ENCODE measurements at places on chromosomes 6 and 20.
A peak's percentile ranks its signal among the peaks of the same experiment; 100 is the strongest.

- no peaks in the 10 kb centered on the region for H3K27me3 ChIP-seq
- peak overlapping the region; percentile 41 for H3K27ac ChIP-seq
- no peaks in the 10 kb centered on the region for H3K36me3 ChIP-seq
- no peak for DNase-seq
- H3K4me1 ChIP-seq, result peaks cover 16% of the 10 kb centered on the region
Observed at GRCh38 chr6:1526398-1527072, 83.2 kb upstream of the FOXC1 start.

DNA sequence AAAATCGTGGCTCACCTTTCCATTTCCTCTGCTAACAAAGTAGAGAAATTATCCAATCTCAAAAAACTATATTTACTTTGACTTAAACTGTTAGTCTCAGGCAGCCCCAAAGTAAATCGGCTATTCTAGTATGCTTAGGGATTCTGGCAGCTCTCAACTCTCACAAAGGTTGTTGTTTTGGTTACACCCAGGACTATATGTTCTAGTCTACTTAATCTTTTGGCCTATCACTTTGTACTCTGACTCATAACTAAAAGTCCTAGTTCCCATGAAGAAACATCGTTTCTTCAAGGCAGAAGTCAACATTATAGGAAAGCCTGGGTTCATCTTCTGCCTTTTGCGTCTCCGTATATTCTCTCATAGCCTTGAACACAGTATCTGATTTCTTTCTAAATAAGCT is 42.3 kb downstream of the MYLK4 start:
- H3K4me1 ChIP-seq, result no peaks in the 10 kb centered on the region
- DNase-seq, result no peak
- H3K27me3 ChIP-seq, result no peaks in the 10 kb centered on the region
- H3K4me3 ChIP-seq, result no peak overlapping the region

- no peak overlapping the region for H3K4me3 ChIP-seq
- H3K4me1 ChIP-seq, result no peaks in the 10 kb centered on the region
- H3K27ac ChIP-seq, result no peak overlapping the region
- H3K27me3 ChIP-seq, result no peaks in the 10 kb centered on the region
- no peaks in the 10 kb centered on the region for H3K36me3 ChIP-seq
Observed at GRCh38 chr6:134034961-134035822, 17.2 kb downstream of the SLC2A12 start.

- H3K4me1 ChIP-seq, result no peaks in the 10 kb centered on the region
- H3K27ac ChIP-seq, result no peak overlapping the region
- no peaks in the 10 kb centered on the region for H3K27me3 ChIP-seq
- no peaks in the 10 kb centered on the region for H3K36me3 ChIP-seq
Observed at GRCh38 chr6:126831461-126831860, 287.0 kb upstream of the RSPO3 start.

DNA sequence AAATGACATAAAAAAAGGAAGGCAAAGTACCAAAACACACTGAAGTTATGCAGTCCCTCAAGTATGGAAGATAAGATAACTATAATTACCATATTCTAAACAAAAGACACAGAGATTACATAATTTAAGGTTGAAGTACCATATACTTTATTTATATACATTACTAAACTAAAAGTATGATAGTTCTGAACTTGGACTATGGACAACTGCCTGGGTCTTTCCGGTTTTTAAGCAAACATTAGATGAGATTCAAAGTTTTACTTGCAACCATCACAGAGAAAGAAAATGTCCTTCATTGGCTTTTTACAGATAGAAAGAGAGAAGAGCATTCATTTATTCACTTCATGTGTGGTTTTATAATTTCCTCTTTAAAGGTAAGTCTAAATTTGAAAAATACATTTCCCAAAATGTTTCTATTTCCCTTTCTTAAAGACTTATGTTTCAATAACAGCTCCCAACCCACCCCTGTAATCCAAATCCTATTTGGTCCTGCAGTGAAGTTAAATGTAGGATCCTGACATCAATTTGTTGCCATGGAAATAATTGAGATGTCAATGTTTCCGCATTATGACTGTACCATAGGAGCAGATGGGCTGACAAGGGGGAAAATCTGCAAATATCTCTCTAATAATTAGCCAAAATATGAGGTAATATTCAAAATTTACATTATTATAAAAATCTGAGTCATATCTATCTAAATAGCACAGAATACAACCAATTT is 63.7 kb downstream of the PTPRK start:
- H3K4me1 ChIP-seq, result no peaks in the 10 kb centered on the region
- no peaks in the 10 kb centered on the region for H3K27me3 ChIP-seq
- H3K27ac ChIP-seq, result no peak overlapping the region
- no peak for DNase-seq

Measured in tibial nerve (tissue), 4 donors.